ENCODE measurements at places on chromosomes 5 and 9.

- DNase-seq: no peak
Observed at GRCh38 chr9:11141357-11141756, 528.6 kb upstream of the PTPRD start.

- no peak for DNase-seq
Observed at GRCh38 chr5:124884114-124884513, 137.7 kb upstream of the ZNF608 start.

- no peak for DNase-seq
Observed at GRCh38 chr9:136006169-136006568, 45.0 kb upstream of the UBAC1 start.

DNA sequence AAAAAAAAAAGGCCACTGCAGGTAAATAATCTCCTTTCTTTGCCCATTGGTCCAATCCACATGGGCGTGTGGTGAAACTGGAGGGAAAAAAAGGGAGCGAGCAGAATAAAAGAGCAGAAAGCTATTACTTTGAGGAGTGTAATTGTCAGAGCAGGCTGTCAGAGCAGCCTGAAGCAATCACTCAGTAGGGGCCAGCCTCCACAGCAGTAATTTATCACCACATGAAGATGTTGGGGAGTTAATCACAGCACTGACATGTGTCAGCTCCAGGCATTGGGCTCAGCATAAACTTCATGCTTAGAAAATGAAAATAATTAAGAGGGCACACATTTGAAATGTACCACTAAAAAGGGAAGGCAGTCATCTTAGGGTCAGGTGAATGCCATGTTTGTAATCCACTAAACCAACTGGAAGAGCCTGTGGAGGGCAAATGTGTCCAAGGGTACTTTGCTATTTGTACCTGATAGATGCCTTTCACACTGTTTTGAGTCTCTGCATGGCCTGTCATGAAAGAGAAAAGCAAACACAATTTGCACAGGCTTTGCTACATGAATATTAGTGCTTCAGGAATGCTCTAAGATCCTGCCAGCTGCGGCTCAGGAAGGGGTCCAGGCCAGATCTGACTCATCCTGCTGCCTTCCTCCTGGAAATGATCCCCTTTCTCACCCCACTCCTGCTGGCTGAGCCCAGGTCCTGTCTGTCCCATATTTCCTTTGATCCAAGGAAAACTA is 2.9 kb upstream of the PTGER4 start:
- no peak for DNase-seq

DNA sequence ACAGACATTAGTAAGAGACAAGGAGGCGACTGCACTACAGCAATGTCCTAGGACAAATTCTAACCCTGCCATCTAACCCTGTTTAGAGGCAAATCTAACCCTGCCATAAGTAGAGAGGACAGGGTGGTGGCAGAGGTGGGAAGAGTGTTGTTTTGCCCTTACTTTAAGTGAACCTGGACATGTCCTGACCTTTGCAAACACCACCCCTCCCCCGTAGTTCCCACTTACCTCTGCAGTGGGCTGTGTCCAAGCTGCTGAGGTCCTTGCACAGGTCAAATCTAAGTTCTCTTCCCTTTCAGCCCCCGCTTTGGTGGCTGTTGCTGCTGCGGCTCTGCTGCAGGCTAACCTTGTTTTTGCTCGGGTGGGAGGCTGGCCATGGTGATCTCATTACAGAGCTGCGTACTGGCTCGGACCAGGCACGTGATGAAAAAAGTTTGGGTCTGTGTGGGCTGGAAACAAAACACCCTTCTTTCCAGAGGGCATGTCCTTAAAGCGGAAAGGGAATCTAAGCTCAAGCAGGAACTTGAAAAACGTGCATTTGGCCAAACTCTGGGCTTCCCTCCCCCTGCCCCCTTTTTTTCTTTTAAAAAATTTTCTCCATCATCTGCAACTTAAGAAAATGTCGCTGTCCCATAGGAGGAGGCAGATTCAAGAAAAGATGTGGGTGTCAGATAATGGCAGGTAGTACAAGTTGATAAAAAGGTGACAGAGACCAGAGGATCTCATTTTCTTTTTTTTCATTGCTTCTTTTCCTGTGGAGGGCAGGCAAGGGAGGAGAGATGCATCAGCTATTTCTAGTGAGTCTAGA is at the start of gene FAXDC2:
FAXDC2 (minus strand) TSS at position 349 of the 808 bp plus-strand sequence. CDS start 12,425 bp downstream, outside the sequence.
- no peak for DNase-seq

- no peak for DNase-seq
Observed at GRCh38 chr5:112217843-112218579, 201.1 kb downstream of the EPB41L4A start.

DNA sequence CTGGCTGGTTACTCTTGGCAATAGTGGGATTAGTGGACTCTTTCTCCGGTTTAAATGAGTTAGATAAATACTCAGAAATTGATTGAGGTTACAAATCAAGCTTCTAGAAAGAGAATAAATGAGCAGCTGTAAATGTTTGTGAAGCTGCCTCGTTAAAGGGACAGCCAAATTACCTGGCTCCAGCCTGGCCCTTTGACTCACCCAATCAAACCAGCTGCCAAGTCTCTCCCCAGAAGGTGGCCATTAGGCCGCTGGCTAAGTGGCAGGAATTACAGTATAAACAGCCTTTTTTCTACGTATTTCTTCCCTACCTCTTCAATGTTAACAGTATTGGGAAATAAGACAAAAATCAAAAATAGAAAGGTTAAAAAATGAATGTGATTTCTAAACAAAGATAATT is 46.0 kb upstream of the SRFBP1 start:
- peak; percentile 14 for DNase-seq

GRCh38 chr5:132394667-132395259 is 25.3 kb downstream of the SLC22A5 start:
- DNase-seq: peak; percentile 38

GRCh38 chr5:107104040-107104995 is 566.4 kb downstream of the EFNA5 start:
- no peak for DNase-seq

DNA sequence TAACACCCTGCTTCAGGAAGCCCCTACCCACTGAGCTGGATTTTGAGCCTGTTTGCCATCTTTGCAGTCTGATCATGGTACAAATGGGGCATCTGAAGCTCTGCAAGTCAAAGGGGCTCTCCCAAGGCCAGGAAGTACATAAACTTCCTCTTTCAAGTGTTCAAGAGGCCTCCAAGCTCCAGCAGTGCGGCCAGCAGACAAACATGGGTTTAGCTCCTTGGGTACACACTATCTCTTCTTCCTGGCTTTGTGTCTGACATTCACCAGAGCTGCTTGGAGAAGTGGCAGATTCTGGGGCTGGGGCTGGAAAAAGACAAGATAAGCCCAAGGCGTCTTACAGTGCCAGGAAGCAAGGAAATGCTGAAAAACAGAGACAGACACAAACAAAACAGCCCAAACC is 34.1 kb downstream of the LAMC3 start:
- DNase-seq: no peak

- DNase-seq: no peak
Observed at GRCh38 chr9:5843794-5844471, 11.0 kb upstream of the ERMP1 start.

DNA sequence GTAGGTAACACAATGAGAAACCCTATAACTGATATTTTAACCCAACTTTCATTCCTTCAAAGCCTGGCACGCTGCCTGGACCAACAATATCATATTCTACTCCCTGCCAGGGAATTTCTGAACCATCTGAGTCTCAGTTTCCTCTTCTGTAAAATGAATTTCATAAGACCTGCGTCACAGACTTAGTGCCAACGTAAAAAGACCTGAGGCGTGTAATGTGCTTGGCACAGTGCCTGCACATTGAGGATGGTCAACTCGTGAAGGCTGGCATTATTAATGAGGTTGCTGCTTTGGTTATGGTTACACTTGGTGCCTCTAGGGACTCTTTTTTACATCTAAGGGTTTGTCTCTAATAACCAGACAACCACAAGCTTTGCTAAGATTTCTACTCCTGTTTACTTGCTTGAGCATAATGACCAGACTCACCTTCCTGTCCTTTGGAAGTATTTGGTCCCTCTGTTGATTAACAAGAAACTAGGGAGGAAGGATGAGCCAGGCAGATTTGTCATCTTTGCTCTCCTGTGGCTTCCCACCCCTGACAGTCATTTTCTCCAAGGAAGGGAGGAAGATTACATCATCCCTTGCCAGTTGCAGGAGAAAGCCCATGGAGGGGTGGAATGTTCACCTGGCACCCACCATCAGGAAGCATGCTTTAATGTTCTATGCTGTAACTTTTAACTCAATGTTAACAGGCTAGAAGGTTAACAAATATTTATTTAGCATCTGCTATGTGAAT is 79.0 kb downstream of the PAPPA start:
- DNase-seq: no peak

- no peak for DNase-seq
Observed at GRCh38 chr9:89417832-89418473, 80.0 kb downstream of the SEMA4D start.

DNA sequence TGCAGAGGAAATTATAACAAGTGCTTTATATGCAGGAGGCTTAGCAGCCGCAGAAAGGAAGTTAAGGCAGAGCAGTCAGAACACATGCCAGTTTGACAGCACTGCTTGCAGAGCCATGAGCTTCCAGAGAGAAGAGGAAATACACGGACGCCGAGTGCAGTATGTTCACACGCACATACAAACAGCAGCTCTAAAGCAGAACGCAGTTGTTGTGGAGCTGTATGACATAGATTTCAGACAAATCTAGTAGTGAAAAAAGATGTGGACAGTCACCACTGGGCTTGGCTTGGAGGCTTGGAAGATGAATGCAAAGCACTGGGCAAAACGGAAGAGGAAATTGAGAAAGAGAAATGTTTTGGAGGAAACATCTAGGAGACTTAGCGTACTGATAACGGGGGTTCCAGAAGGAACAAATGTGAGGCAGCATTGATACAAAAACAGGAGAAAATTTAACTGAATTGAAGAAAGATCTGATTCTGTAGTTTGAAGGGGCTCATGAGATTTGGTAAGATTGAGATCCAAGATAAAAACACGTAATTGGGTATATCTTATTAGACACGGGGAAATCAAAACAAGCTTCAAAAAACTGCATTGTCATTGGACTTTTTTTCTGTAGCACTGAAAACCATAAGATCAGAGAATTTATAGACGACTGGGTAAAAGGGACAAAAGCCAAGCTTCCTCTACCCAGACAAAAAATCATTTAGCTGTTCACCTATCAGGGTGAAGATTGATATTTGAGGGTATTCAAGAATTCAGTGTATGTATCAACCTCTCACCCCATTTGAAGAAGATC is 19.6 kb upstream of the ROPN1L start:
- no peak for DNase-seq

DNA sequence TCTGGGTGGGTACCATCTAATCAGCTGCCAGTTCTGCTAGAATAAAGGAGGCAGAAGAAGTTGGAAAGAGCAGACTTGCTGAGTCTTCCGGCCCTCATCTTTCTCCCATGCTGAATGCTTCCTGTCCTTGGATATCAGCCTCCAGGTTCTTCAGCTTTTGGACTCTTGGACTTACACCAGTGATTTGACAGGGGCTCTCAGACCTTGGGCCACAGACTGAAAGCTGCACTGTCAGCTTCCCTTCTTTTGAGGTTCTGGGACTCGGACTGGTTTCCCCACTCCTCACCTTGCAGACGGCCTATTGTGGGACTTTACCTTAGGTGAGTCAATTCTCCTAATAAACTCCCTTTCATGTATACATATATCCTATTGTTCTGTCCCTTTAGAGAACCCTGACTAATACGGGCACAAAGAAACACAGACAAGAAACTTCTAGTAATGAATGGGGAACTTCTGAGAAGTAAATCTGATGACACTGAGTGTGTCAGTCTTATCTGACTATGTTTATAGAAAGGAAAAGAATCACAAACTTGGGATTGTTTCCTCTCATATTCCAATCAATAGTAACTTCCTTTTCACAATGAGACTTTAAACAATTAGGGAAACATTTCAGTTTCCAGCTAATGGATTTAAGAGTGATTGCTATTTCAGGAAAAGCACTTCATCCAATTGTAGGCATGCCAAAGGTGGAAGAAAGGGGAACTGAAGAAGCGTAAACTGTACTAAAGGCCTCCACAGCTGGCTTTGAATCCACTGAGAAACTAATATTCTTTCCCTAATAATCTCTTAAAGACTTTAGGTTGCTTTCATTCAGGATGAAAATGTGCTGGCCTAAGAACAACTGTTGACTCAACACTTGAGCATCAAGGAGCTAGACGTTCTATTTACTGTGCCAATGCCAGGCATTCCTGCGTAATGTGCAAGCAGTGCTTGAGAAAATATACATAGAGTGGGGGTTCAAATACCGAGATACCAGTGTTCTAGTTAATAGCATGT is 127.9 kb upstream of the PTGER4 start:
- no peak for DNase-seq

- DNase-seq: no peak
Observed at GRCh38 chr9:96719521-96719920, 58.4 kb downstream of the ZNF510 start.

DNA sequence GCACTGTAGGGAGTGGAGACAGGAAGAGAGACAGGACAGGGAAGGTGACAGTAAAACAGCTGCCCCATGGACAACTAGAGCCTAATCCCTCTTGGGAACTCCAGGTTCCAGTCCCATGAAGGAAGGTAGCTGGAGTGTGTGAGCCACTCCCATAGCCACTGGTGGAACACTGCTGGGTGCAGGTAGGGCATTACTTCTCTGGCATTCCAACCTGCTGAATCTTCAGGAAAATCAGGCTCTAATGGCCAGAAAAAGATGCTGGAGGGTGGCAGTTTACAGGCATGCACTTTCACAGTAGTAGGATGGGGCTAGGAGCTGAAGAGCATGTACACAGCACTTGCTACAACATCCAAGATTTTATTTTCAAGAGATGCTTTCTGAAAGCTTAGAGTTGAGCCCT is 259.4 kb downstream of the AUH start:
- no peak for DNase-seq

- DNase-seq: no peak
Observed at GRCh38 chr9:76756268-76756640, 8.0 kb upstream of the PCA3 start.

DNA sequence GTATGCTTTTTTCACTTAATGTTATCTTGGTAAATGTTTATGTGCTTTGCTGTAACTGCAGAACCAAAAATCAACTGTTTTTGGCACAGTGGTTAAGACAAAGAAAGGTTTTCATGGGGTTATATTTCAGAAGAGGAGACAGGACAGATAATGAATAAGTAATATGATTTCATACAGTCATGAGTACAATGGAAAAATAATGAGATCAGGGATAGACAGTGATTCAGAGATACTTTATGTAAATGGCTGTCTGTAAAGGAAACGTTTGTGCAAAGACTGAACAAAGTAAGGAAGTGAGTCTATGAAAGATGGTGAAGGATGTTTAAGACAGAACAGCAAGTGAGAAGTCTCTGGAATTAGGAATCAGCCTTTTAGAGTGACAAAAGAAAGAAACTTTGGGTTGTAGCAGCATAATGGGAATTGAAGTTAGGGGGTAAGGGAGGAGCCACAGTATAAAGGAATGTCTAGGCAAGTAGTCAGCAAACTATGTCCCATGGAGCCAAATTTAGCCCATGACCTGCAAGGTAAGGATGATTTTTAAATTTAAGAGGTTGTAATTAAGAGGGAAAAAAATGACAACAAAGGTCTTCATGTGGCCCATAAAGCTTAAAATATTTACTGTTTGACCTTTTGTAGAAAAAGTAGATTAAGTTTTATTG is 55.0 kb downstream of the TNPO1 start:
- DNase-seq: no peak

GRCh38 chr9:117368684-117369230 is 46.1 kb downstream of the ASTN2 start:
- DNase-seq: no peak

GRCh38 chr9:95084254-95084934 is 233.1 kb downstream of the FANCC start:
- DNase-seq: no peak
